ENCODE measurements at places on chromosomes 13 and 19. TPM values are rescaled to one million over a fixed set of nuclear protein-coding genes. Genes with fewer than 3 reads are reported as not detected.

The ZNF763 gene
- total RNA-seq: 0.86 TPM

The C13orf42 gene
- total RNA-seq: not detected

The LILRB2 gene
- total RNA-seq: not detected

The LRRC63 gene
- total RNA-seq: not detected

The URAD gene
- total RNA-seq: not detected

The LINGO3 gene
- not detected for total RNA-seq

The CAMSAP3 gene
- total RNA-seq: not detected

The ZNF100 gene
- 0.86 TPM for total RNA-seq

The TMC4 gene
- not detected for total RNA-seq

The OR10H1 gene
- total RNA-seq: not detected

The ZNF99 gene
- not detected for total RNA-seq
